Epithelial cell of proximal tubule (primary cell): ENCODE measurements at places on chromosomes 5 and 9. TPM values are rescaled to one million over a fixed set of nuclear protein-coding genes. Genes with fewer than 3 reads are reported as not detected.

DNA sequence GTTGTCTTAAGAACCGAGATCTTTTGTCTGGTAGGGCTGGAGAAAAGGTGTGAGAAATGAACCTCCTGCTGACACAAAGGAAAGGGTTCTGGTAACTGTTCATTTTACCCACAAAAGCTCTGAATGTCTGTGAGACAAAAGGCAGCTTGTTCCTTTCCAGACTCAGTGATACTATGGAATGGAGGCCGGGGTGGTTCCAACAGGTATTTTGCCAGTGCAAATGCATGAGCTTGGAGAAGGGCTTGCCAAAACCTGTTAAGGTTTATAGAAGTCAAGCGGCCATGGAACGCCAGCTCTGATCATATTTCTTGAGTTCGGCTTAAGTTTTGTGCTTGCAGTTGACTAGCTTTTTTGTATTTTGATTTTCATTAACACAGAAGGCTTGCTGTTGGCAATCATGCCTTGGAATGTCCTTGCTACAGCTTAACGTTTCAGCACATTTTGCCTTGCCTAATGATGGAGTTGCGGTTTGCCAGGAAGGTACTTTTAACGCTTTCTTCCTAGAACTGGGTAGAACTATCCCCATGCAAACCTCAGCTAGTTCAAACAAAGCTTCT, 328.6 kb downstream of the PIK3R1 start:
- DNase-seq = no peak

GRCh38 chr9:98168941-98169488, 23.4 kb downstream of the CORO2A start:
- DNase-seq = no peak

Gene ABO
- total RNA-seq = 0.65 and 2.5 TPM in 2 replicates

- DNase-seq = no peak
These were observed 45.5 kb upstream of the CDC42SE2 start for GRCh38 chr5:131218392-131218791.

- no peak for DNase-seq
These were observed 127.2 kb upstream of the SLC44A1 start for GRCh38 chr9:105117234-105117633.

Gene LCN15
- total RNA-seq = not detected in 2 replicates

DNA sequence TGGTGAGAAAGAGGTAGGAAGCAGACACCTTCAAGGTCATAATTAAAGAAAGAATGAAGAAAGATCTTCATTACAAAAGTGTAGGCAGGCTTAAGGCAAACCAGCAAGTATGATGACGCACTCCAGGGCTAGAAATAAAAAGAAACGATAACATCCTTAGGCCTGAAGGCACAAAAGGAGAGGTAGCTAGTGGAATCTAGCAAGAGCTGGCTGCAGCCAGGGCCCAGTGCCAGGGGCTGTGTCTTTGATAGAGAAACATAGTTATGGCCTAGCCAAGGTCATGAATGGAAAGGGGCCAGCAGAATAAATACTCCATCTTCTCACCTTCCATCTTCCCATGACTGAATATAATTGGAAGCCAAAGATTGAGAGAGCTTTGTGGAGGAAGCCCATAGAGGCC, 6.8 kb upstream of the SH3TC2 start:
- no peak for DNase-seq

GRCh38 chr9:96214635-96215034, 87.3 kb downstream of the HSD17B3 start:
- DNase-seq = no peak
